ENCODE measurements at places on chromosomes 7 and 10.

GRCh38 chr10:103457896-103458583 lies 660 bp downstream of the CALHM1 start:
- no peak for DNase-seq

- no peak for DNase-seq
Observed at GRCh38 chr7:123573896-123574467, 16.4 kb upstream of the NDUFA5 start.

- no peak for DNase-seq
Observed at GRCh38 chr10:103583871-103584215, 90.3 kb downstream of the NEURL1 start.

GRCh38 chr10:62527019-62527827 lies 153.1 kb downstream of the ZNF365 start:
- no peak for DNase-seq

GRCh38 chr10:128816726-128817125 lies 650.3 kb upstream of the MGMT start:
- no peak for DNase-seq

DNA sequence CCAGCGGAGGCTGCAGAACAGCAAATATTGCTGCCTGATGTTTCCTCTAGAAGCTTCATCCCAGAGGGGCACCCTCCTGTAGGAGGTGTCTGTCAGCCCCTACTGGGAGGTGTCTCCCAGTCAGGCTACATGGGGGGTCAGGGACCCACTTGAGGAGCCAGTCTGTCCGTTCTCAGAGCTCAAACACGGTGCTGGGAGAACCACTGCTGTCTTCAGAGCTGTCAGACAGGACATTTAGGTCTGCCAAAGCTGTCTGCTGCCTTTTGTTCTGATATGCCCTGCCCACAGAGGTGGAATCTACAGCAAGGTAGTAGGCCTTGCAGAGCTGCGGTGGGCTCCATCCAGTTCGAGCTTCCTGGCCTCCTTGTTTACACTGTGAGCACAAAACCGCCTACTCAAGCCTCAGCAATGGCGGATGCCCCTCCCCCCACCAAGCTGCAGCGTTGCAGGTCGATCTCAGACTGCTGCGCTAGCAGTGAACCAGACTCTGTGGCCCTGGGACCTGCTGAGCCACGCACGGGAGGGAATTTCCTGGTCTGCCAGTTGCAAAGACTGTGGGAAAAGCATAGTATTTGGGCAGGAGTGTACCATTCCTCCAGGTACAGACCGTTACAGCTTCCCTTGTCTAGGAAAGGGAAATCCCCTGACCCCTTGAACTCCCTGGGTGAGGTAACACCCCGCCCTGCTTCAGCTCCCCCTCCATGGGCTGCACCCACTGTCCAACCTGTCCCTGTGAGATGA lies 17.7 kb upstream of the MINDY3 start:
- DNase-seq: no peak

DNA sequence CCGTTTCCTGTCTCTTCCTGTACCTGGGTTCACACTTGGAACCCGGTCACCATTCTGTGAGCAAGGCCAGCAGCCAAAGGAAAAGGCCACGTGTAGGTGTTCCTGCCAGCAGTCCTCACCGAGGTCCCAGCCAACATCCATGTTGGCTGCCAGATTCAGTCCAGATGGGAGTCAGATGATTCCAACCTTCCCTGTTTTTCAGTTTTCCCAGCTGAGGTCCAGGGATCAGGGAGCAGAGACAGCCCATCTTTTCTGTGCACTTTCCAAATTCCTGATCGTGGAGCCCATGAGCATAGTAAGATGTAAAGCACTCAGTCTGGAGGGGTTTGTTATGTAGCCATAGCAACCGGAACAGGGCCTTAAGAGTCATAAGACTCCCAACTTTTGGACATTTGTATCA lies 3.9 kb upstream of the PVRIG start:
- DNase-seq: no peak

GRCh38 chr10:5752301-5752871 lies 60.8 kb downstream of the GDI2 start:
- DNase-seq: no peak

DNA sequence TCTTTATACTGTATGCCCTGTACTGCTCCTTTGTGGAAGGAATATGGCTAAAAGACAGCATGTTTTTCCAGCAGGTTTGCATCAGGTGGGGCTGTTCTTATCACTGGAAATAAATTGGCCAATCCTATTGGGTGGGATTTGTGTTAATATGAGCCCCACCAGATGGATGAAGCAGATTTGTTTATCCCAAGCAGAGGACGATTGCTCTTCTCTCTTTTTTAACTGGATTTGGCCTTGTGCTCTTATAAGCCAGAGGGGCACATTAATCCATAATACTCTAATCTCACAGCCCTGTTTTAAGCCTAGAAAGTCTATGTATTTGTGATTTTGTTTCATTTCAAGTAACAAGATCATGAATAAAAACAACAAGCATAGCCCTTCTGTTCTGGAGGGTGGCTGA lies 240.1 kb upstream of the ADARB2 start:
- no peak for DNase-seq

GRCh38 chr10:131901181-131901829 lies 497 bp downstream of the PPP2R2D start:
- peak; percentile 79 for DNase-seq

- DNase-seq: no peak
Observed at GRCh38 chr10:103764296-103765088, 90.9 kb downstream of the SH3PXD2A start.

DNA sequence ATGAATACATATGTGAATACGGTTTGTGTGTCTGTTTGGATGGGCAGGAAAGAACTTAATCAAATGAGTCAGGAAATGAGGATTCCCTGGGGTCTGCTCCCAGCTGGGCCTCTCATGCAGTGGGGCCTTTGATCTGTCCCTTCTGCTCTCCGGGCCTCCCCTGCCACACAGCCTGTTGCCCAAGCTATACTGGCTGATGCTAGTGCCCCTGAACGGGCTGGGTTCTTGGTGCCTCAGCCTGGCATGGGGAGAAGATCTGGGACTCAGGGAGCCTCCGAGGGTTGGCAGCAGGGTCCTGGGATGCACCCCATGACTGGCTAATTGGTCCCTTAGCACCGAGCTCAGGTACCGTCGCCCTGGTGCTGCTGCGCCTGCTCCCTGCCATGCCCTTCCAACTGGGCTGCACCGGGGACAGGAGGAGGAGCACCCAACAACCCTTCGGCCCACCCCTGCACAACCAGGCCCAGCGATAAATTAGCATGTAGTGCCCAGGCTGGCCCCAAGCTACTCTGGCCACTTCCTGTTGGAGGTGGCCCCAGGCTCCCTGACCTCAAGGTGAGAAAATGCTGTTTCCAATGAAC lies 59.9 kb upstream of the DUSP5 start:
- DNase-seq: no peak

DNA sequence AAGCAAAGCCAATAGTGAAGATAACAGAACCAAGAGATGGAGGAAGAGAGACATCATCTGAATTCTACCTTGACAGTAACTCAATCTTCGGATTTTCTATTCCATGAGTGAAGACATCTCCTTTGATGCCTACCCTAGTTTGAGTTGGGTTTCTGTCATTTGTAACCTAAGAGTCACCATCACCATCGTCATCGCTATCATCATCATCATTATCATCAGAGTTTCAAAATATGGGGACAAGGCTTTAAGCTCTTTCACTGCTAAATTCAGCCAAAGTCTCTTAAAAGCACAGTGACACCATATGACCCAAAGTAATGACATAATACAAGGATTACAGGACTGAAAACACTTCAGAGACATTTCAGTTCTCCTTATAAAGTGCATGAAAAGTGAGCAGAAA lies 57.2 kb downstream of the NEBL start:
- DNase-seq: no peak

- DNase-seq: no peak
Observed at GRCh38 chr10:4937346-4937745, 25.9 kb upstream of the AKR1C1 start.

- DNase-seq: no peak
Observed at GRCh38 chr10:12538491-12538995, 189.2 kb downstream of the CAMK1D start.

DNA sequence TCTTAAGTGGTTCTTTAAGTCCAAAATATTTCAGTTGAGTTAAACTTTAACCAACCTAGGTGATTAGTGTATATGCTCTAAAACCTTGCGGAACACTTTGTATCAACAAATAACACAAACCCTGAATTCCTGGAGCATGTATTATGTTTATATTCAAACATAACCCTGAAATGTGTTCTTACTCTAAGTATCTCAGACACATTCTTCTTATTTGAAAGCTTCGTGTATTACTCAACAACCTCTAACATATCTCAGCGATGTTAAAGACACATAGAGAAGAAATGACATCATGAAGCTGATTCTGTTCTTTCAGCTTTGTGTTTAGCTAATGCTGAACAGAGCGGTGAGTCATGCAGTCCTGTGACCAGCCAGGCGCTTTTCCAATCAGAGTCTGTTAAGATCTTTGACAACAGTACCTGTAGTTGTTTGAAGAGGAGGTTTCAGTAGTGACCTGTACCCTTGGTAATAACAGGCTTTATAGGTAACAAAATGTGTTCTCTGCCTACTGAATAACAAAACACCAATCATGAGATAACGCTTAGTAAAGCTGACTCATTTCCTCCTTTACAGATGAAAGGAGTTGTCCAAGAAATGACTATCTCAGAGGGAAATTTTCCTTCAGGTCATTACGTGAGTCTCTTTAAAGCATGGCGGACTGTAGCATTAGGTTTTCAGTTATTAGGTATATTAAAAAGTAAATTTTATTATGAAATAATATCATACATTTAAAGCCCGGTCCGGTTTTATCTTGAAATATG lies 67.3 kb upstream of the KLF6 start:
- DNase-seq: no peak

- DNase-seq: no peak
Observed at GRCh38 chr10:110560012-110560411, 7.5 kb upstream of the SMC3 start.

DNA sequence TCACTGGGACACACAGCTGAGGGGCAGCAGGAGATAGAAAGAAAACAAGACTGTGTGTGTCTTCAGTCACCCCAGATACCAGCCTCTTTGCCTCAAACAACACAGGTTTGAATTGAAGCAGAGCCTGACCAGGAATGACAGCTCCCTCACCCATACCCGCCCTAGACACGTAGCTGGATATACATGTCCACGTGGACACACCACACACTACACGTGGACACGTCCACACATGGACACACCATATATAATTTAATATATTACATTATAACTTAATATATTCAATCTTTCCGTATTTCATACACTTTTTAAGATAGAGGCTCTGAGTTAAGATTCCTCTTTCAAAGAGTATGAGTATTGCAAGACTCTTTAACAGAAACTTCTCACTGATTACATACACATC lies 11.3 kb downstream of the GDF2 start:
- no peak for DNase-seq

GRCh38 chr7:14807507-14807906 lies 95.0 kb downstream of the DGKB start:
- DNase-seq: no peak

DNA sequence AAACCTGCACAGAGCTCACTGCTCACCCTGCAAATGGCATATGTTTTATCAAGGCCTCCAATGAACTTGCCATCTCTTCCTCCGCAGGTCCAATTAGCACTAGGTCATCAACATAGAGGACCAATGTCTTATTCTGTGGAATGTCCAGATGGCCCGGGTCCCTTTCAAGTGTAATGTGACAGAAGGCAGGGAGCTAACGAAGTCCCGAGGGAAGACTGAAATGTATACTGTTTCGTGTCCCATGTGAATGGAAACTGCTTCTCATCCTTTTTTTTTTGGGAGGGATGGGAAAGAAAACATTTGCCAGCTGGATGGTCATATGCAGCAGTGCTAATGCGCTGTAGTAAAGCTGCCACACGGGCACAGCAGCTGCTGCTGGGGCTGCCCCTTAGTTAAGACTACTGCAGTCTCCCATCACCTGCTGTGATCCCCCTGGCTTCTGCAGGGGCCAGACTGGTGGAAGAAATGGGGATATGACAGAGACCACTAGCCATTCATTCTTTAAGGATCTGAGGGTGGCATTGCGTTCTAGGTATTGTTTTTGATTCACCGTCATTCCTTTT lies 61.7 kb upstream of the CCNY start:
- no peak for DNase-seq

GRCh38 chr7:65804887-65805286 lies 68.0 kb upstream of the VKORC1L1 start:
- no peak for DNase-seq

Measured in coronary artery (tissue), 2 donors.